ENCODE measurements at places on chromosomes 16 and 17.
A peak's percentile ranks its signal among the peaks of the same experiment; 100 is the strongest.

- DNase-seq, result no peak
Measured at GRCh38 chr17:15237106-15237425, 28.1 kb downstream of the PMP22 start.

GRCh38 chr17:72267601-72268000 lies 146.8 kb downstream of the SOX9 start:
- DNase-seq, result peak; percentile 78

GRCh38 chr17:143785-144281 lies 6.5 kb downstream of the SCGB1C2 start:
- DNase-seq, result peak; percentile 38

- DNase-seq, result no peak
Measured at GRCh38 chr17:72916991-72917390, 175.5 kb downstream of the SLC39A11 start.

- DNase-seq, result no peak
Measured at GRCh38 chr17:15364615-15365014, 23.2 kb upstream of the TEKT3 start.

DNA sequence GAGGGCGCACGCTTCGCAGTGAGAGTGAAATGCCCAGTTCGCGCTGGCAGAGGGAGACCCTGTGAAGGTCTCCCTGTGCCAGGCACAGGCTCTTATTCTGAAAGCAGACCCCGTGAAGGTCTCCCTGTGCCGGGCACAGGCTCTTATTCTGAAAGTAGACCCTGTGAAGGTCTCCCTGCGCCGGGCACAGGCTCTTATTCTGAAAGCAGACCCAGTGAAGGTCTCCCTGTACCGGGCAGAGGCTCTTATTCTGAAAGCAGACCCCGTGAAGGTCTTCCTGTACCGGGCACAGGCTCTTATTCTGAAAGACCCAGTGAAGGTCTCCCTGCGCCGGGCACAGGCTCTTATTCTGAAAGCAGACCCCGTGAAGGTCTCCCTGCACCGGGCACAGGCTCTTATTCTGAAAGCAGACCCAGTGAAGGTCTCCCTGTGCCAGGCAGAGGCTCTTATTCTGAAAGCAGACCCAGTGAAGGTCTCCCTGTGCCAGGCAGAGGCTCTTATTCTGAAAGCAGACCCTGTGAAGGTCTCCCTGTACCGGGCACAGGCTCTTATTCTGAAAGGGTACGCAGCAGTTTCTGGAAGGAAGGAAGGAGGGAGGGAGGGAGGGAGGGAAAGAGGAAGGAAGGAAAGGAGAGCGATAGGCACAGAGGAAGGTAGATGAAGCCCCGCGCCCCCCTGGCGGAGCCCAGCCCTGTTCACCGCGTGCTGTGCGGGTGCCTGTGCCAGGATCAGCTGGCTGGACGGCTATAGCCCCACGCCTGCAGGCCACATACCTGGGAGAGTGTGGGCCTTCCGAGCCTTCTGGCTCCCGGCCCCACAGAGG lies 55.3 kb downstream of the WDR45B start:
- peak; percentile 87 for DNase-seq

- DNase-seq, result no peak
Measured at GRCh38 chr16:51931653-51932052, 615.3 kb downstream of the TOX3 start.

GRCh38 chr17:80523956-80524712 lies 20.5 kb upstream of the RPTOR start:
- DNase-seq, result no peak

GRCh38 chr16:77782694-77783093 lies 5.7 kb upstream of the VAT1L start:
- DNase-seq, result no peak

DNA sequence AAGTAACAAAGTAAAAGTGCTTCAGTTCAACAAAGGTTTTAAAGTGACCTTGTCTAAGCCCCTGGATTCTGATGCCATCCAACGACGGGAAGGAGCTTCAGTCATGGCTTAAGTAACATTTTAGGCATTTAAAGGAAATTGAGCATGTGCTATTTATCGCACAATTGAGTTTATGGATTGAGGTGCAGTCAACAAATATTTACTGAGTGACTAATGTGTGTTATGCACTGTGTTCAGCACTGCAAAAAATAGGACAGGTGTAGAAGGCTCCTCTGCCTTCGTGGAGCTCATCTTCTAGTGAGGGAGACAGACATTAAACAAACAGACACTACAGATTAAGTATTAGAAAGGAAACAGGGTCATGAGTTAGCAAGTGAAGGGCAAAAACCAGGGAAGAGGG lies 12.5 kb downstream of the TMIGD1 start:
- peak; percentile 91 for DNase-seq

DNA sequence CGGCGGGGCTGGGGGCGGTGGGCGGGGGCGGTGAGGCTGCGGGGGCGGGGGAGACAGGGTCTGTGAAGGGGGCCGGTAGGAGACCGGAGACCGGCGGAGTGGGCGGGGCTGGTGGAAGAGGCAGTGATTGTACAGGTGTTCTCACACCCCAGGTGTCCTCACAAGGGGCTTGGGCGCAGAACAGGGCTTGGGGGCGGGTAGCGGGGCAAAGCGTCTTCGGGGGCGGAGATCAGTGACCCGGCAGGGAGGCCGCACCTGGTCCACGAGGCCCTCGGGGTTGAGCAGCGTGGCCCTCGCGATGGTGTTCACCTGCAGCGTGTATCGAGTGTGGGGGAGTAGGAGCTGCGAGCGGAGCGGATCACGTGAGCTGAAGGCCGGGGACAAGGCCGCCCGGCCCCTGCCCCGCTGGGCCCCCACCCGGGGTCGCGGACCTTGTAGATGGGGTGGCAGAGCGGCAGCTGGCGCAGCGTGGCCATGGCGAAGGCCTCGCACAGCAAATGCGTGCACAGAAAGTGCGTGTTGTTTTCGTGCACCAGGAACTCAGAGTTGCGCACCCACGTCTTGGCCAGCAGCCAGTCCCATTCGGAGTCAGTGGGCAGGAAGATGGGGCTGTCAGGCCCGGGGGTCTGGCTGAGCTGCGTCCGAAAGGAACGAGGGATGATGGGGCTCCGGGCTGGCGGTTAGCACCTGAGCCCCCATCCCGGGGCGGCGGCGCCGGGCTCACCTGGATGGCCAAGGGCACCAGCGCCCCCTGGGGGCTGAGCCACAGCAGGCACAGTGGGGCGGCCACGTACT lies 8.5 kb downstream of the ALOXE3 start:
- peak; percentile 70 for DNase-seq

- DNase-seq, result no peak
Measured at GRCh38 chr17:62741290-62741689, 66.8 kb downstream of the MARCHF10 start.

- DNase-seq, result no peak
Measured at GRCh38 chr16:35308674-35309073, 1849.3 kb downstream of the TP53TG3F start.

DNA sequence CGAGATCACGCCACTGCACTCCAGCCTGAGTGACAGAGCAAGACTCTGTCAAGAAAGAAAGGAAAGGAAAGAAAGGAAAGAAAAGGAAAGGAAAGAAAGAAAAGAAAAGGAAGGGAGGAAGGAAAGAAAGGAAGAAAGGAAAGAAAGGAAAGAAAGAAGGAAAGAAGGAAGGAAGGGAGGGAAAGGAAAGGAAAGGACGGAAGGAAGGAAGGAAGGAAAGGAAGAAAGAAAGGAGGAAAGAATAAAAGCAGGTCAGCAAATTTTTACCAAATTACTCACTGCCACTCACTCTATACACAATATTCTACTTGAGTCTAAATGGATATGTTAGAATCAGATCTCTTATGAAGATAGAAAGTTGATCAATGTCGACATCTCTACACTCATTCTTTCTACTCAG lies 49.8 kb downstream of the RND2 start:
- DNase-seq, result no peak

Data from NCI-H69 (cell line).